ENCODE measurements at places on chromosomes 16 and 17.

- DNase-seq: no peak
These were observed 445.7 kb downstream of the TOX3 start for GRCh38 chr16:52101246-52101645.

DNA sequence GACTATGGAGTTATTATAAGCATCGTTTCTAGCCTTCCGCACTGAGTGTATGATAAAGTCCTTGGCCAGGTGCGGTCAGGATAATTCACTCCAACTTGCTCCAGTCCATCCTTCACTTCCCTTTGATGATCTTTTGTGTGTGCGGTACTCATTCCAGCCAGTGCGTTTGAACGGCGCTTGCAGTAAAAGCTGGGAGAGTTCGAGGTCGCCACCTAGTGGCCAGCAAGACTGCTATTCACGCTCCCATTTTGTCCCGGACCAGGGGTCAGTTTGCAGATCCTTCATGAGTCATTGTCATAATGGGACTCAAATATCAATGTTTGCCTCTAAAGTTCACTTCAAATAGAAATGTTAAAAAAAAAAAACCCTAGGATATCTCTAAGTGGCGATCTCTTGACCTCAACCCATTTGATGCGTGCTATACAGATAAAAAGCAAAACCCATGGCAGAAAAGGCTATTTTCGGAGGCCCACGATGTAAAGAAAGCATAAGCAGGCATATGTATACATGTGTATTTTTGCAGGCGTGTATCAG, 417.1 kb downstream of the TMEM114 start:
- DNase-seq: peak; percentile 81

DNA sequence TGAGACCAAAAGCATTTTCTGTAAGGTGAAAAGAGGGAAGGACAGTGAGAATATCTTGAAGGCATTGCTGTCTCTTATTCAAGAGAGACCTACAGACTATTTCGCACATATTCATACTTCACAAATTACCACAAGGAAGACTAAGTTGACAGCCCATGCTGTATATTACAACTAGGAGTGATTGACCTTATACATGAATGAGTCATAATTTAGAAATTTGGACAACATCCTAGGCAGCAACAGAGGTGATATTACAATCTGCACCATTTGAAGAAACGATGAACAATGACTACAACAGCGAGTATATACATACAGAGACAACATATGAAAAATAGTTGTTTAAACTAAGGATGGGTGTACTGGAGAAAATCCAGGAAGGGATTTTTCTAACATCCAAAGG, 971.7 kb downstream of the CDH11 start:
- no peak for DNase-seq

DNA sequence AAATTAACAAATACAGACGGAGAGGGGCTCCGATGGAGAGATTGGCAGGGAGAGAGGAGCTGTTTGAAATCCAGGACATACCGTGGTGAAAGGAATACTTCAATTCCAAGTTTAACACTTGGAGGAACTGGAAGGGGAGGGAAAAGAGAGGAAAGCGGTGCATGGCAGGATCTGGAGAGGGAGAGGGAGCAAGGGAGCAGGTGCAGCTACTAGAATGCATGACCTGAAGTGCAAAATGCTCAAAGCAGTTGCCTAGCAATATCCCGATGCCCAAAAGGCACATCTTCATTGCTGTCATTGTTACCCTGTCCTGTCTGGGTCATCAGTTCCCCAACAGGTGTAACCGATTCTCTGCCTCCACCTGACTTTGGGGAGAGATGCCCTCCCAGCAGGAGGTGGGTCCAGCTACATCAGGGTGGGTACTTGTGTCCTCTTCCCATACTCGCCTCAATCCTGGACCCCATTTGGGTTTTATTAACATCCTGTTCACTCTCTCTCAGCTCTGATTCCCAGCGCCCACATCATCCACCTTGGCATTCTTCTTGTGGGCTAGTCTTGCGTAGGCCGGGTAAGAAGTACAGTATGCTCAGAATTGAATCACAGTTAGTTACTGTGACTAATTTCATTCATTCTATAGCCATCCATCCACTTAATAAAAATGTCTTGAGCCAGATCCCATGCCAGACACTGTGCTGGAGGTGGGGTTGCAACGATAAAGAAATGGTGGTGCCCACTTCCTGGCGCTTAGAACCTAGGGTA, 37.4 kb upstream of the EMP2 start:
- DNase-seq: no peak

GRCh38 chr16:31277659-31278260, 18.0 kb downstream of the ITGAM start:
- DNase-seq: no peak

- no peak for DNase-seq
These were observed 2.1 kb upstream of the CEP295NL start for GRCh38 chr17:78905116-78905515.

GRCh38 chr17:1767358-1767757, 5.5 kb downstream of the SERPINF1 start:
- DNase-seq: no peak

DNA sequence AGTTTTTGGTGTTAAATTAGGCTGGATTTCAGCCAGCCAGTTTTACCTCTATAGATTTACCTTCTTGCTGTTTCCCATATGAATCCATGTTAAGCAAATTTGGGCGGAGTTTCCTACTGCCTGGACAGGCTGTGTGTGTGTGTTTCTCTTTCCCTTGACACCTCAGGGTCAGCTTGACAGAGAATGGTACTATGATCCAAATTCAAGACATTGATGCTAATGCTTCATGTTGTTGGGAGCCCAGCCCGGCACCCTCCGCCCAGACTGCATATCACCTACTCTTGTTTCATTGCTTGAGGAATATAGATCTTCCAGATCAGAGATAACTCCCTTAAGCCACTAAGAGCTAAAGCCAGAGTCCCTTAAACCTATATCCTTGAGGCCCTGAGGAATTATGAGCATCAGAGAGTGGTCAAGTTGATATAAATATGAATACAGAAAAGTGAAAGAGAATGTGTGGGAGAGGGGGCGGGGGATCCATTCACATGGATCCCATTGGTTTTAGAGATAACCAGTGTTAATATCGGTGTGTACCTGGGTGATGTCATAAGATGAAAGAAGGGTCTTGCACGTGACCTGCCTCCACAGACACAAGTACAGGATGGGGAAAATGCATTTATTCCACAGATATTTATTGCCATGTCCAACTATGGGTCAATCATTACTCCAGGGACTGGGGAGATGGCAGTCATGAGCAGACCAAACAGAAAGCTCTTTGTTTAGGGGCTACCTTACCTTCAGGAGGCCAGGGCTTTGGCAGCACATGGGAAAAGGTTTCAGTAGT, 69.7 kb downstream of the WIPI1 start:
- DNase-seq: peak; percentile 79

DNA sequence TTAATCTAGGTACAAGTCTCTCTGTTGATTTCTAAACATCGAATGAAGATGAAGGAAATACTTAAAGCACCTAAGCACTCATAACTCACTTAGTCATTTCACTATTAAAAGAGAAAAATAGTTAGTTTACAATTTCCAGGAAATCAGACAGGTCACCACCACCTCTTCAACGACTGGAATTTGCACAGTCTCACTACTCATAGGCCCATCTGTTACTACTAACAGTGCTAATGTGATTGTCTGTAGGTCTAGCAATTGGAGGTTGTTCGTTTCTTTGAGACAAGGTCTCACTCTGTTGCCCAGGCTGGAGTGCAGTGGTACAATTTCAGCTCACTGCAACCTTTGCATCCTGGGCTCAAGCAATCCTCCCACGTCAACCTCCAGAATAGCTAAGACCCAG, 444.6 kb downstream of the MAF start:
- no peak for DNase-seq

- DNase-seq: peak; percentile 81
These were observed 19.6 kb upstream of the KANSL1 start for GRCh38 chr17:46212634-46213435.

GRCh38 chr16:81739503-81739902, 39.6 kb upstream of the PLCG2 start:
- no peak for DNase-seq

GRCh38 chr17:75110234-75110937, 617 bp downstream of the ARMC7 start:
- DNase-seq: peak; percentile 46

GRCh38 chr17:46192439-46193150, 634 bp downstream of the KANSL1 start:
- DNase-seq: peak; percentile 92

- no peak for DNase-seq
These were observed 24.0 kb downstream of the CCDC42 start for GRCh38 chr17:8720596-8720995.
